DMS 273 treated with DMSO at 0.1 percent for 48 hours (cell line): ENCODE measurements at places on chromosomes 3 and 15.

- DNase-seq, result no peak
Measured at GRCh38 chr15:20348900-20349773, 192.5 kb downstream of the GOLGA6L6 start.

DNA sequence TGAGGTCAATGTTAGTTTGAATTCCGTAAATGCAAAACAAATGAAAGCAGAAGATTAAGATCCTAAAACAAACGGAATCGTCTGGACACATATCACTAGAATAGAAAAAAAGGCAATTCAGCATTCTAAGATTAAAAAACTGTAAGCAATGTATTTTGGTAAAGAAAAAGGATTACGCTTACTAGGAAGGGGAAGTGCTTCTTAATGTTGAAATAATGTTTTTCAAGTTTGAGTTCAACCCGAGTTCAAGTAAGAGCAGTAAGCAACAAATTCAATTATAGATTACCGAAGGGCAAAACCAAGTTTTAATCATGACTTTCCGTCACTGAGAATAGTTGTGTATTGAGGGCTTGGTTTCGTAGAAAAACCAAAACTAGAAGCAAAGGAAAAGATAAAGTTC lies 637 bp downstream of the CIP2A start:
- DNase-seq, result no peak

DNA sequence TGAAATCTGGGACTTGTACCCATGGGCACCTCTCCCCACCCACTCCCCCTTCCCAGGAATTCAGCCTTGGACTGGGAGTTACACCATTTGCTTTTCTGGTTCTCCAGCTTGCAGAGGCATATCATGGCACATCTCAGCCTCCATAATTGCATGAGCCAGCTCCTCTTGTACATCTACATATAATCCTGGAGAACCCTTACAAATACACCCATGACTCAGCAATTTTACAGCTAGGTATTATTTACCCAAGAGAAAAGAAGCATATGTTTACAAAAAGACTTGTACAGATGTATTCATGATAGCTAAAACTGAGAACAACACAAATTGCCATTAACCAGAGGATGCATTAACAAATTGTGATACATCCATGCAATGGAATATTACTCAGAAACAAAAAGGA lies 58.4 kb downstream of the RPLP1 start:
- no peak for DNase-seq

GRCh38 chr3:13069495-13069894 lies 3.7 kb downstream of the IQSEC1 start:
- no peak for DNase-seq

DNA sequence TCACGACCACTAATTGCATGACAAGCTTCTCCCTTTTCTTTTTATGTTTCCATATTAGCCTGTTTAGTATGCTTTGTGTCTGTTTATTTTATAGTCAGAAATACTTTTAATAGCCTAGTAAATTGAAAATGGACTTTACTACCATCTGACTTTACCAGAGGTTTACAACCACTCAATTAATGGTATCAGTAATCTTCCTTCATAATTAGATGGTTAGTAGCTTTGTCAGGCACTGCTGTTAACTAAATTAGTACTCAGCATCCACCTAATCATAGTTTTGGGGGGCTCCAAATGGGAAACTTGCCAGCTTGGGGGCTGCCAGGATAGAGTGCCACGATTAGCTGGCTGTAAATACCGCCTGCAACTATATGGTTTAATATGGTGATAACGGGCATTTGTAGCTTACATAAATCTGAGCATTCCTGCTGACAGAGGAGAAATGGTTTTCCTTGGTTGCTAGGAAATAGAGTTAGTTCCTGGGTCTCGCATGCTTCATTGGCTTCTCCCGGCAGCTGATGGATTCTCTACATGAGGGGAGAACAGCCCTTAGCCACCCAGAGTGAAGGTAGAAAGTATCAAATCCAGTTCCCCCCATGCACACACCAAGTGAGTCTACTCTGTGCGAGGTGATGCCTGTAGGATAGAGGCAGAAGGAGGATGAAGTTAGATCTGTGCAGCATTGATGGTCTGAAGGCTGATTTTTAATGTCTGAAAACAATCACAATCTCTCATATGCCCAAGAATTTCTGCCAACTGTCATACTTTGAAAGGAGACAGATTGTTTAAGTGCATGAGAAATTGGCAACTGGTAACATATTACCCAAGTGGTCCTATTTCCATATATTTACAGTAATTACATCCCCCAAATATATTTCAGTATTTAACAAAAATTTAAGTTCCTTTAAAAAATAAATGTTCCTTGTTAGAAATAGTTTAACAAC lies 326.6 kb upstream of the PROK2 start:
- DNase-seq, result no peak

DNA sequence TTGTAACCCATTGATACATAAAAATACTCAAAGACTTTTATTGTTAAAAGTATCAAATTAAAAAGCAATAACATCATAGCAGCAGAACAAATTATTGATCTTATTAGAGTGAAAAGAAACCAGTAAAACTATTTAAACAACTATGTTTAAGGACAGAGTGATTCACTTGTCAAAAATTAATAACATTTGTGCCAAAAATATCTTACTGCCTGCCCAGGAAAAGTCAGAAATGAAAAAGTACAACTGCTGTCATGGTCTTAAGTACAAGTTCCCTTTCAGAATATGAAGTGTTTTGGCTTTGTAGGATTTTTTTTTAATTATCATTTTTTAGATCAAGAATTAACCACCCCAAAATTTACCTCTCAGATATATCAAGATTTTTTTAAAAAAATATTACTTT lies 3.4 kb downstream of the IFT57 start:
- DNase-seq, result no peak

- DNase-seq, result no peak
Measured at GRCh38 chr3:100228247-100228646, 32.5 kb upstream of the TBC1D23 start.

- no peak for DNase-seq
Measured at GRCh38 chr3:29128001-29128400, 152.9 kb upstream of the RBMS3 start.

DNA sequence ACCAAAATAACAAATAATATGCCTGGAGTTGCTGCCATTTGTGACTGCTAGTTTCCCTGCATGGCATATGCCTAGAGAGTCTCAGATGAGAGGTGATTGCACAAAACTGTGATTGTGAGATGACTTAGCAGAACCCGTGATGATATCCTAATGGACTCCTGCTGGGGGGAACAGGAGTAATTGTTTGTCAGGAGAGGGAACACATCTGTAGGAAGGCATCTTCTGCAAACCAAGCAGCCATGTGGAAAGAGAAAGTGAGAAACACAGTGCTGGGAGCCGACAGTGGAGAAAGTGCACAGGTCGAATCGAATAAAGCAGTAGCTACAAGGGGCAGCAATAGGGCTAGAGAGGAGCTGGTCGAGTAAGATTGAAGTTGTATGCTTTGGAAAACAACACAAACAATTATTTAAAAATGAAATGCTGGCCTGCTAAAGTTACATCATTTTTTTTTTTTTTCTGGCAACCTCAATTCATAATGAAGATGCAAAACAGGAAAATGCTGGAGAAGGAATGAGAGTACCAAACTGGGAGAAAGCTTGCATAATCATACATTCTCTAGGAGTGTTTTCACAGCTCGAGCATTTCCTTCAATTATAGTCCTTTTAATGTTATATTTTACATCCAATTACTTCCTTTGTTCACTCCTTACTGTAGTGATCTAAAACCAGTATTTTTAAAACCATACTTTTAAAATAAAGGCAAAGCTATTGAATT lies 494.2 kb upstream of the AGTR1 start:
- no peak for DNase-seq

GRCh38 chr3:31996195-31996594 lies 14.6 kb downstream of the ZNF860 start:
- no peak for DNase-seq

GRCh38 chr3:113249111-113249510 lies 37.8 kb downstream of the BOC start:
- peak; percentile 42 for DNase-seq

DNA sequence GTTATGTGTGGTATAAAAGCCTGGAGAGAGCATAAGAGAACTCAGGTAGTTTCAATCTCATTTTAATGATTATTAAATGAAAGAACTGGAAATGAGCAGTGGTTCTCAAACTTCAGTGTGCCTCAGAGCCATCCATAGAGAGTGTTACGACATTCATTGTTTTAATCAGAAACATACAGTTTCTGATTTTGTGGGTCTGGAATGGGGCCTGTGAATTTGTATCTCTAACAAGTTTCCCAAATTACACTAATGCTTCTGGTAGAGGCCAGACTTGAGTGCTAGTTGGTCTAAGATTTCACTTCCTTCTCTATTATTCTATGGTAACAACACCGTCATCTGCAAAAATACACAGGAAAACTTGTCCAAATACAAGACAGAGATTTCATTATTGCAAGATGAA lies 292.0 kb upstream of the NECTIN3 start:
- DNase-seq, result no peak

DNA sequence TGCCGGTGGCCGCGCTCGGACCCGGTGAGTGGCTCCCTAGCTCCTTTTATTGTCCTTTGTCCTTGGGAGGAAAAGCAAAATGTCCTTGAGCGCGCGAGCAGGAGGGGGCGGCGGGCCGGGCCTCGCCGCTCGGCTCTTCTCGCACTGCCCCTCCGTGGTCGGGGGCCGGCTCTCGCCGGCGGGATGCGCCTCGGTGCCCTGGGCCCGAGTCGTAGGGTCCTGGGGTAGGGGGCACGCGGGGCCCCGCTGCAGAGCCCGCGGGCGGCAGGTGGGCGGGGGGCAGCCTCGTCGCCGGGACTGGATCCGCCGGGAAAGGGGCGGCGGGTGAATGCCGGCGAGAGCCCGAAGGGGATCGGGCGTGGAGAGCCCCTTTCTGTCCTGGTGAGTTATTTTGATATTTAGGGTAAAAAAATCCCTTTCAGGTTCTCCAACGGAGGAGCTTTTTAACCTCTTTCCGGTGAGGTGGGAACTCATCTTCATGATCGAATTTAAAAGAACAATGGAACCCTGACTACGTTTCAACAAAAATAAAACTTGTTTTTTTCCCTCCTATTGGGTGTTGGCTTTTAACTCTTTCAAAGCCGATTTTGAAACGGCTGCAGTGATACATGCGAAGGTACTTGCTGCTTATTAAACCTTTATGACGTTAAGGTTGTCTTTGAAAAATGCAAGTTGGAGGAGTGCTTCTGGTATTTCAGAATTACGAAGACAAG lies 16.8 kb upstream of the CHD2 start:
- DNase-seq, result no peak

DNA sequence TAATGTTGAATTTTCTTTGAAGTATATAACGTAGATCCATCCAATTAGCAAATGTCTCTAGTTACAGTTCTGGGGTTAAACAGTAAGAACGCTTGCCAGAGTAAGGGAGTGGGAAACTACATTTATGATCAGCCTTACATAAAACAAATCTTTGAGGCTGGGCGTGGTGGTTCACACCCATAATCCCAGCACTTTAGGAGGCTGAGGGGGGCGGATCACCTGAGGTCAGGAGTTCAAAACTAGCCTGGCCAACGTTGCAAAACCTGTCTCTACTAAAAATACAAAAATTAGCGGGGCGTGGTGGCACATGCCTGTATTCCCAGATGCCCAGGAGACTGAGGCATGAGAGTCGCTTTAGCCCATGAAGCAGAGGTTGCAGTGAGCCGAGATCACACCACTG lies 50.1 kb upstream of the GATM start:
- DNase-seq, result no peak

DNA sequence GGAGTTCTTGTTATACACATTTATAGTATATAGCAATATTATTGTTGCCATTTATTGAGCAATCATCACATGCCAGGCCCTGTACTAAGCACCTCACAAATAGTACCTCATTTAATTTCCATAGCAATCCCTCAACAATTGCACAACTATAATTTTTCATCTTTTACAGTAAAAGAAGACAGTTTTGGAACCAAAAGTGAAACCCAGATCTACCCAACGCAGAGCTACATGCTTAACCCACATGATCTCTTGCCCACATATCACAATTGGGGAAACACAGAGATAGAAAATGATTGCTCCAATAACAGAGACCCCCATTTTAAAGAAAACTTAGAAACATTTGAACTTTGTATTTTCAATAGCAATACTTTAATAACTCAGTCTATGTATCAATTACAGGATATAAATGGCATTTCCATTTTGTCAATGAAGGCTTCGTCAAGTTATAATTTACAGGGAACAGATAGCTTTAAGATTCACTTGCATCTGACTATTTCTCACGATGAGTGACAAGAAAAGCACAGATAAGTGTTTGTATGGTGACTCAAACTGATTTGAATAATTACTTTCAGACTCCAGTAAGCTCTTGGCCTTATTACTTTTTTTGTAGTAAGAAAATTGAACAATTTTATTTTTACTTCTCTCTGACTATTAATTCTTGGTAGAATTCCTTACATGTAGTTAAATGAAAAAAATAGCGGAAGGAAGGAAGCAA lies 38.7 kb upstream of the CCDC50 start:
- no peak for DNase-seq

DNA sequence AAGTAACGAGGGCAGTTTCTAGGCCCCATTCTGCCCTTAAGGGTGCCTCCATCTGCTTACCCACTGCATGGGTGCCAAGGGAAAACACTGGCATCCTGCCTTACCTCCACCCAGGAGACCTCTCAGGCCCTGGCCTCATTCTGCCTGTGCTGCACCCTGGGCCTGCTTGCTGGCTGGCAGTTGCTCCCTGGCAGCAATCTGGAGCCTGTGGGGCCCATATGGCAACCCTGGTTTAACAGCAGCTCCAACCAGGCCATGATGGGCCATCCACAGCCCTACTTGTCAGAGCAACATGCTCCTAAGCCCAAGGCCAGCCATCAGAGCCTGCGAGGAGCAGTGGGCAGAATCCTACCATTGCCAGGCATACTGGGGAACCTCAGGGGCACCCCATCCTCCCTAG lies 3.7 kb downstream of the C3orf18 start:
- DNase-seq, result peak; percentile 34

DNA sequence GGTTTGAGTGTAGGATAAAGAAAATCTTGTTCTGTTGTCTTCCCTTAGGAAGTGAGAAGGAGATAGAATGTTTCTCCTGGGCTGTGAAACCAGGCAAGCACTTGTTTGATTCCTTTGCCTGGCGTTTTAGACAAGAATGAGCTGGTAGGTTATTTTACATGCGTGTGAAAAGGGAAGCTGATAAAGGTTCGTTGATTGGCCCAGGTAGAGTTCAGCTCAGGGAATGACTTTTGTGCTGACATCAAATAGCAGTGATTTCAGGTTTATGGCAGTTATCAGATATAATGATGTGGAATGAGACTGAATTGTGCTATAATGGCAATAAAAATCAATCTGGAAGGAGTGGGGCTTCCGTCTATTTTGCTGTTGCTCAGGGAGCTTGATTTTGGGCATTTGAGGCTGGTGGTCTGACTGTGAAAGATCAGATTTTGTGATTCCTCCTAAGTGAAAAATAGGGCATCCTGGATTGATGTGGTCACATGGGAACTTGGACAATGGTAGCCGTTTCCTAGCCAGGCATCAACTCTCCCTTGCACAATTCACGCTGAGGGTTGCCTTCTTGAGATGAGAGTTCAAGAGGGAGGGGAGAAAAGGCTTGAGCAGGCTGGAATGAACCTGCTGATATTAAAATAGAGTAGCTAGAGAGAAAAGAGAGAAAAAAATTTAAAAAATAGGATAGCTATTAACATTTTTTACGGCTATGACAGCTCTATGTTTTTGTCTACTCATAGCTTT lies 388.9 kb downstream of the EDEM1 start:
- DNase-seq, result no peak

- no peak for DNase-seq
Measured at GRCh38 chr3:94001827-94002495, 22.0 kb downstream of the ARL13B start.

- no peak for DNase-seq
Measured at GRCh38 chr15:41894251-41894790, 468 bp upstream of the SPTBN5 start.
